Inflammatory macrophage treated with lipopolysaccharide for 1 hour (primary cell): ENCODE measurements at places on chromosomes 2 and 18.

DNA sequence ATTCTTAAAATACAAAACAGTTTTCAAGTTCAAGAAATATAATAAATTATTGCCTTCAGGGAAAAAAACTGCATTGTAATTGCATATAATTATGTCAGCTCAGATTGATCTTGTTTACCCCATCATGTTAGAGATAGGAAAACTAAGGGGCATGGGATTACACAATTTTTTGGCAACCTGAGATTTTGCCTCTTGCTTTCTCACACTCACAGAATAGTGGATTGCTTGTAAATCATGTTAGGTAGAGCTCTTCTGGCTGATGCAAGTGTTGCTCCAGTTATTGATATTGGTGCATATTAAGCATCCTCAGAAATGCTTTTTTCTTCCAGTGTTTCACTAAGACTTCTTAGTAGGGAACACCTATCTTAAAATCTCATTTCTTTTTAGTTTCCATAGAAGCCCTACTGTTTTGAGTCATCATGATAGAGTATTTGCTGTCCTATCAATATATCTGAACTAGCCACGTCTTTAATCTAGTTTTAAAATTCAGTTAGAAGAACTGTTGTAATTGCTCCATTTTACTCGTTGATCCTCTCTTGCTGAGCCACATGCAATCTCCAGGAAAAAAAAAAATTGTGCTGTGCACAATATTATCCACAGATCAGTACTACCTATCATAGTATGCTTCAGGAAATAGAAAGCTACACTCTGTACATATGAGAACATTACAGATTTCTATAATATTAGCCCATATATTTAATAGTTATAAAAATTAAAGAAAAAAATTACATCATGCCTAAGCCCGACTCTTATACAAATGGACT is 393.1 kb downstream of the LRP1B start:
- DNase-seq: no peak

DNA sequence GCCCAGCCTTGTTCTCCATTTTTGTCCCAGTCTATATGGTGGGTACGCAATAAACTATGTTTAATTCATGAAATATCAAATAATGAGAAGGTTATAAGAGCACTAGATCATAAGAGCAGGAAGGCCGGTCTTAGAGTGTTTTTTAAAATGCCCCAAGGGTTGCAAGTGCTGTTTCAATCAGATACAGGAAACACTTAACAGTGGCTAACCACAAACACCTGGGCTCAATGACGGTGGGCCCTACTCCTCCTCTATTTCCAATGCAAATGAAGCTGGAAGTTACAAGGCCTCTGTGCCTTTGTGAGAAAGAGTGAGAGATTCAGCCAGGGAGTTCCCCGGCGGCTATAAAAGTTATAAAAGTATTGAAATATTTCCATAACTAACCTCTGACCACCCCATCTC is 18.9 kb upstream of the WDR33 start:
- DNase-seq: no peak

DNA sequence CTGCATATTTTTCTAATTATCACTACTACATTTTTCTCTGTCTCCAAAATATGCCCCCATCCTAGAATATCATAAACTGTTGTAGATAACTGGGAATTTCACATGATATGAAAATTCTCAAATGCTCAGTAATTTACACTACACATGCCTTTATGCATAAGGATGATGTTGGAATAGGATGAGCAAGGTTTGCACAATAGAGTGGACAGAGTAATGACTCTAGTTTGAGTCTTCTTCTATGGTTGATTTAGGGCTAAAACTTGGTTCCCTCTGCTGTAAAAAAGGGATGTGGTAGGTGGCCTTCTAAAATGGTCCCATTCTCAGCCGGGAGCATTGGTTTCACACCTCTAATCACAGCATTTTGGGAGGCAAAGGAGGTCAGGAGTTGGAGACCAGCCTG is 129.9 kb downstream of the BCL11A start:
- no peak for DNase-seq

DNA sequence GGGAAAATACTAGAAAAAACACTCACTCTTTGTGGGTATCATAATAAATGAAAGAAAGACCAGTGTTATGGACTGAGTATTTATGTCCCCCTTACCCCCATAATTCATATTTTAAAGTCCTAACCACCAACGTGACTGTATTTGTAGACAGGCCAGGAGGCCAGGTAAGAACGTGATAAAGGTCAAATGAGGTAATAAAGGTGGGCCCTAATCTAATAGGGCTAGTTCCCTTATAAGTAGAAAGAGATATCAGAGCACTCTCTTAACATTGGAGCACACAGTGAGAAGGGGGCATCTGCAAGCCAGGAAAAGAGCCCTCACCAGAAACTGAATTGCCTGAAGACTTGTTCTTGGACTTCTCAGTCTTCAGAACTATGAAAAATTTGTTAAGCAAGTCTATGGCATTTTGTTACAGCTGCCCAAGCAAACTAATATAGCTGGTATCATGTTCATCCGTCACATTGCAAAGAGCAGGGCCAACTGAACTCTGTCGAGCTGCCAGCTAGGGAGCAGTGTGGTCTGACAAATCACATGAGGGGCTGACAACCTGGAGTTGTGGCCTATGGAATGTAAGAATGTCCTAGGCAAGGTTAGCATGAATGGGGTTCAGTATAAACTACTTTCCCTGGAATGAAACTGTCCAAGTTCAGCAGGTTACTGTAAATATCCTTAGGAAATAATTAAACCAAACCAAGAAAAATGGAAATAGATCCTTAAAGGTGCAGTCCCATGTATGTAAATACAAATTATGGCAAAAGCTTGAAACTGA is 280.9 kb downstream of the ZNF385B start:
- DNase-seq: no peak

DNA sequence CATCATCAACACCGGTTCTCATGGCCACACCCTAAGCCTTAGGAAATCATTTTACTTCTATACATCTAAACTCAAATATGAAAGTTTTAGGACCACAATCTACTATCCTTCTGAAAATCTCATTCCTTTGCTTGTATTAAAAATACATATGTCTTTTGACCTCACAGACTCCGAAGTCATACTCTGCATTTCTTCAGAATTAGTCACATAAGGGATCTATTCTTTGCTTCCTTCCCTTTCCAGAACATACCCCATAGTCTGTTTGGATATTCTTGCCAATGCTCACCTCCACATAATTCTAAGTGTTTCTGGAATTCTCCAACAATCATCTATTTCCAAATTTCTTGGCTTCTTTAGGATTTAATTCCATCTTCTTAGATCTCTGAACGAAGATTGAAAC is 14.2 kb upstream of the DSG1 start:
- DNase-seq: no peak

DNA sequence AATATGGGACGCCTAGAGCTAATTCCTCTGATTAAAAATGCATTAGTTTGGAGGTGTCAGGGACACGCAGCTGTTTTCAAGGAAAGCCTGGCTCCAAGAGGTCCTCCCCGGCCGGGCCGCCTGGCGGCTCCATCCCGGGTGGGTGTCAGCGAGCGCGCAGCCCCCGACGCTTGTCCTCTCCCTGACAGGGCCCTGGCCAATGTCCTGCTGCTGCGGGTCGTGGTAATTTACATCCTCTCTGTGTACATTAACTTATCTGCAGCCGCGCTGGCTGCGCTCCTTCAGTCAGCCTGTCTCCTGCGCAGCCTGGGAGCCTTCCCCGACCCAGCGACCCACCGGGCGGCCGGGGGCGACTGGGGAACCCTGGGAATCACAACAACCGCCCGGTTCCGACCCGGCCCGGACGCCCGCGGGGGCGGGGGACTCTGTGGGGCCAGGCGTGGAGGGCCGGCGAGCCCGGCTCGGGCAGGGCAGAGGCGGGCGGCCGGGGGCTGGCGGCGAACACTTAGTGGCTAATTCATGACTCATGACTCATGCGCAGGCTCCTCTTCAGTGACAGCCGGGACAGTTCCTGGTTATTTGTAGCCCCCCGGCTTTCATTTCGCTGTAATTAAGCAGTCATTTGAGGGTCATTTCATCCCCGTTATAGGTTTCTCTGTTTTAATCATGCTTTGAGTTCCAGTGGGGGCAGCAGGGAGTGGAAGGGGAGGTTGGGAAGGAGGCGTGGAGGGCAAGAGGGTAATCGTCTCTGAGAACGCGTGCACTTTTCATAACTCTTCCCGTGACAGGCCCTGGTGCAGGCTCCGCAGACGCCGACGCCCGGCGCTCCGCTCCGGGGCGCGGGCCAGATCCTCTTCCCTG is 141.9 kb upstream of the CTAGE1 start:
- DNase-seq: no peak

GRCh38 chr2:9170458-9171130 is 36.0 kb upstream of the ASAP2 start:
- peak; percentile 73 for DNase-seq

- DNase-seq: no peak
Measured at GRCh38 chr2:236581546-236581945, 11.9 kb downstream of the ACKR3 start.

- DNase-seq: no peak
Measured at GRCh38 chr2:195468771-195469170, 188.3 kb upstream of the SLC39A10 start.

DNA sequence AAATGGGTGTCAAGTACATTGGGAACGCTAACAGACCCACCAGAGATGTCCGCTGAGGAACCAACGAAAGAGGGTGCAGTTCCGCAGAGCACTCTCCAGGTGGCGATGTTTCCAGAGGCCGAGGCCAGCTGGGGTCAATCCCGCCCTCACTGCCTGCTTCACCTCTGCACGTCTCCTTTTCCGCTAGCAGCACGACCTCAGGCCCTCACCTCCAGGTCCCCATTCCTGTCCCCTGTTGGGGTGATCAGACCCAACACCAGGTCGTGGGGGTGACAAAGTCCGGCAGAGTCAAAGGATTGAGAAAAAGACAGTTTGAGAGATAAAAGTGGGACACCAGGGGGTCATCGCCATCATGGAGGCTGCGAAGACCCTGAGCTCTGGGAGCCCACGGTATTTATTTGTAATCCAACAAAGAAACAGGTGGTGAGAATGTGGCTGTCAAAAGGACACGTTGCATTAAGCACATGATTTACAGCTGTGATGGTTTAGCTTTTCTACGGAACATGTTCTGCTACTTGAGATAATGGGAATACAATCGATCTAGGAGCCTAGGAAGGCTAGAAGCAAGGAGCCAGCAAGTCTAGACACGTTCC is 27.3 kb downstream of the ZAP70 start:
- peak; percentile 29 for DNase-seq

DNA sequence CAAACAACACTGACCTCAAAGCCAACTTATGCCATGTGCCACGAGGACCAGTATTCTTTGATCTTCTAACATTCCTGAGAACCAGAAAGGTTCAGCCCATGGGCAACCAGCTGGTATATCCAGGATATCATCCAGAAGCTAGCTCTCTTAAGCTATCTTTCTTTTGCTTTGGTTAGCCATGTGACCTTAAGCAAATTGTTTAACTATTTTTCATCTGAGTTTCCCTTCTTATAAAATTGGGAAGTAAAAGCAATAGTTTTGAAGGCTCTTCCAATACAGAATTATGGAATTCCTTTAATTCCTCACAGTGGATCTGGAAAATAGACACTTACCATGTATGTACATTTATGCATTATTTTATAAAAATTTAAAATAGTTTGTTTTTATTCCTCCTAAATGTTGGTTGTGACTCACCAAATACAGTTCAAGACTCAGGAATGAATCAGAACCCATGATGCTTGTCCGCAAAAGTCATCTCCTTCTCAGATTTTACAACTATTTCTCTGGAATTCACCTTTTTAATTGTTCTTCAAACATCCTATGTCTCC is 435.7 kb downstream of the ZEB2 start:
- DNase-seq: no peak

DNA sequence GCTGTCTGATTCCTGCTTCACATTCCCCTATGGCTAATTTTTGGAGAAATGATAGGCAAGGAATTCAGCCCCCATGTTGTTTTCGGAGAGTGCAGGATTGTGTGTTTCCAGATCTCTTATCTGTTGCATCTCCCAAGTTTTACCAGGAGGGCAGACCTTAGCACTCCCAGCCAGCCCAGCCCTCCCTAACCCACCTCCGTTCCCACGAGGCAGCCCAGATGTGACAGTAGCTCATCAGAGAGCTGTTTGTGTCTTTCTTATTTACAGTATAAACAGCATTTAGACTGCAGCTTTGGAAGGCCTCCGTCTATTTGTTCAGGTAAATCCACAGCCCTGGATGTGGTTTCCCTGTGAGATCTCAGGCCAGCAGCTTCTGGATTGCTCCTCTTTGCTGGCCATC is 91.6 kb downstream of the THNSL2 start:
- no peak for DNase-seq

DNA sequence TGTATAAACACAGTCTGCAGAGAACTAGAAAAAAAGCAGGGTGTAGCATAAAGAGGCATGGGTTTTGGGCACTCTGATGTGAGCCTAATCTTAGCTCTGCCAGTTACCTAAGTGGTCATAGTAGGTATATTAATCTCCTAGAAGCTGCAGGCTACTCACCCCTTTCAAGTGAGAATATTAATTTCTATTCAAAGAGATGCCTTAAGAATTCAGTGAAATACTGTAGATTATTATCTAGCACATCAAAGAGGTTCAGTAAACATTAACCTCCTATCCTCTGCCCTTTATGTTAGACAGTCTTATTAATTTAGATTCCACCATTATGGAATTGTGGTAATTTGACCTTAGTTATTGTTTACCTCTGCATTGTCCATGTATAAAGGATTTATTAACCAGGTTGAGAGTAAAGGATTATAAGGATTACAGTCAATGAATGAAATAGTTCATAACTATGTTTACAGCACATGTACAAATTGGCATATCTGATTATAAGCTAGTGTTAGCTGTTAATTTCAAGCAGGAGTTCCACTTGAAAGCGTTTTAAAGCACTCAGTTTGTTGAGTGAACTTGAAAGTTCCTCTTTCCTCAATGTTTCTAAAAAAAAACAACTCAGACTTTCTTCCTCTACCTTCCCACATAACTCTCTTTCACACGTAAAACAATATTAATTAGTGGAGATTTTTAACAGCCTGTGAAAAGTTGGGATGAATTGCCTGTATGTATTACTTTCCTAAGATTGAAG is 150.6 kb upstream of the EPC2 start:
- no peak for DNase-seq

- no peak for DNase-seq
Measured at GRCh38 chr2:70777450-70777849, 9.4 kb upstream of the ADD2 start.

DNA sequence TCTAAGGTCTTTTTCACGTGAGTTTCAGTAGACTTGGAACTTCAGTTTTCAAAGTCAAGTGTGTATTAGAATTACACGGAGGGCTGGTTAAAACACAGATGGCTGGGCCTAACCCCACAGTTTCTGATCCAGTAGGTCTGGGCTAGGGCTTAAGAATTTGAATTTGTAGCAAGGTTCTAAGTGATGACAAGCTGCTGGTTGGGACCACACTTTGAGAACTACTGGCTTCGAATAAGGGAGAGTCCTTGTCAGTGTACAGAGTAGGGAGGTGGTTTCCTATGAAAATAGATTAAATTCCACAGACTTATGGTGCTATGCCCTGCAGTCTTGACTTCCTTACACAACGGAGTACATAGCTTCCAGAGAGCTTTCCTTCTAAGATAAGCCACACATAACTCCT is 4.5 kb downstream of the RHOB start:
- no peak for DNase-seq
